ENCODE measurements at places on chromosomes 7 and 10. TPM values are rescaled to one million over a fixed set of nuclear protein-coding genes. Genes with fewer than 3 reads are reported as not detected.

- no peak overlapping the region for H3K4me3 ChIP-seq
- no peak overlapping the region for H3K27ac ChIP-seq
- DNase-seq = no peak
- H3K27me3 ChIP-seq = peaks cover 2% of the 10 kb centered on the region
- peaks cover 2% of the 10 kb centered on the region for H3K36me3 ChIP-seq
- peaks cover 11% of the 10 kb centered on the region for H3K4me1 ChIP-seq
Observed at GRCh38 chr10:59677253-59677831, 32.3 kb downstream of the SLC16A9 start.

GRCh38 chr7:134613623-134614347 is 32.9 kb upstream of the BPGM start:
- peaks cover 4% of the 10 kb centered on the region for H3K36me3 ChIP-seq
- H3K27me3 ChIP-seq = peaks cover 15% of the 10 kb centered on the region
- peak overlapping the region; percentile 0 for H3K4me3 ChIP-seq
- H3K27ac ChIP-seq = peak overlapping the region; percentile 86
- DNase-seq = peak; percentile 5
- H3K4me1 ChIP-seq = peaks cover 13% of the 10 kb centered on the region

- no peaks in the 10 kb centered on the region for H3K36me3 ChIP-seq
- peaks cover 6% of the 10 kb centered on the region for H3K4me1 ChIP-seq
- H3K4me3 ChIP-seq = no peak overlapping the region
- no peak for DNase-seq
Observed at GRCh38 chr10:99872367-99873162, 90.1 kb downstream of the ABCC2 start.

GRCh38 chr7:128119036-128119435 is 87.8 kb upstream of the LRRC4 start:
- no peaks in the 10 kb centered on the region for H3K4me1 ChIP-seq
- no peaks in the 10 kb centered on the region for H3K36me3 ChIP-seq
- H3K4me3 ChIP-seq = no peak overlapping the region
- DNase-seq = no peak
- no peak overlapping the region for H3K27ac ChIP-seq

DNA sequence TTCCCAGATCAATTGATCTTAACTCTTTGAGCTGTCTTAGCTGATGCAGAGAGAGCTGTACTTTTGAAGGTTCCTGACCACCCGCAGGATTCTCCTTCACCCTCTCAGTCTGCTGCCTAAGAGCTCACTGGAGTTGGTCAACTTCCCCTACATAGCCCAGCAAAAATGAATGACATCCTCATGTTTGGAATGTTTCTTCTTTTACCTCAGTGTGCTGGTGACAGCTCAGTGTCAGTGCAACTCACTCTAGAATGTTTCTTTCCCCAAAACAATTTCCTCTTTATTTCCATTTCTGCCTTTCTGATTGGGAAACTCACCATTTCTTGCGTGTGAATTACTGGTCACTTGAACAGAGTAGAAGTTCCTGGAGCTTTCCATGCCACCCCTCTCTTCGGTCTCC is 48.7 kb downstream of the LSMEM1 start:
- DNase-seq = no peak
- H3K36me3 ChIP-seq = no peaks in the 10 kb centered on the region
- no peak overlapping the region for H3K4me3 ChIP-seq

GRCh38 chr7:17094963-17095574 is 203.4 kb upstream of the AHR start:
- no peaks in the 10 kb centered on the region for H3K27me3 ChIP-seq
- H3K27ac ChIP-seq = no peak overlapping the region
- no peaks in the 10 kb centered on the region for H3K4me1 ChIP-seq
- H3K36me3 ChIP-seq = no peaks in the 10 kb centered on the region

DNA sequence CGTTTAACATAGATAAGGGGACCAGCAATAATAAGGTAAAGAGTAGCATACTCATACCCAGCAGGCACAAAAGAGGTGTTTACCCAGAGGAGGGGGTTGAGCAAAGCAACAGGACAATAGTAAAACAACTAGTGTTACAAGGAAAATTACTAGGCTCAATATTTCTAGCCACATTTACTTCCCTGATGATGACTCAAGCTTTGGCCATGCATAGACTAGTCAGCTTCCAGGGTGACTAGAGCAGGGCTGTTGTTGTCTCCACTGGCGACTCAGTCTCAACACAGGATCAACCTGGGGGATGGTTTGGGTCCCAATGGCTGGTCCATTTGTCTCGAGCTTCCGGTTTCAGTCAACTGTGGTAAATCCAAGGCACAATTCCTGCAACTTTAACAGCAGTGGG is 217.7 kb upstream of the KCND2 start:
- no peak overlapping the region for H3K27ac ChIP-seq
- H3K4me3 ChIP-seq = no peak overlapping the region
- H3K4me1 ChIP-seq = no peaks in the 10 kb centered on the region
- DNase-seq = no peak
- H3K36me3 ChIP-seq = no peaks in the 10 kb centered on the region
- H3K27me3 ChIP-seq = no peaks in the 10 kb centered on the region

- DNase-seq = no peak
- peaks cover 8% of the 10 kb centered on the region for H3K27me3 ChIP-seq
- no peaks in the 10 kb centered on the region for H3K4me1 ChIP-seq
- no peaks in the 10 kb centered on the region for H3K36me3 ChIP-seq
- H3K27ac ChIP-seq = no peak overlapping the region
Observed at GRCh38 chr7:12422554-12423320, 19.1 kb upstream of the VWDE start.

UPK3B gene
- 1.1 TPM for total RNA-seq

WEE2 gene
- 0.12 TPM for total RNA-seq

PRR15 gene
- total RNA-seq = not detected

Data from activated T-helper 1 cell treated with anti-CD3 and anti-CD28 coated beads, Interleukin-12 subunit alpha, Interleukin-12 subunit beta, Interleukin-2, Interleukin-4 antibody, amounts not matched to agents 30 ng/mL and 10 ng/mL and 1 ng/mL, durations not matched to agents 14 hours and 24 hours and 36 hours (primary cell).